ENCODE measurements at places on chromosomes 3 and 15. TPM values are rescaled to one million over a fixed set of nuclear protein-coding genes. Genes with fewer than 3 reads are reported as not detected.

- H3K27ac ChIP-seq = no peak overlapping the region
- no peaks in the 10 kb centered on the region for H3K36me3 ChIP-seq
- H3K4me3 ChIP-seq = no peak overlapping the region
- H3K27me3 ChIP-seq = no peaks in the 10 kb centered on the region
Measured at GRCh38 chr3:107637416-107638183, 114.8 kb downstream of the BBX start.

GRCh38 chr15:75720787-75721479 is 8.3 kb upstream of the CSPG4 start:
- no peak for DNase-seq
- H3K27me3 ChIP-seq = peaks cover 9% of the 10 kb centered on the region
- H3K4me3 ChIP-seq = no peak overlapping the region
- H3K4me1 ChIP-seq = peaks cover 6% of the 10 kb centered on the region
- no peaks in the 10 kb centered on the region for H3K36me3 ChIP-seq

- H3K4me1 ChIP-seq = no peaks in the 10 kb centered on the region
- H3K27me3 ChIP-seq = no peaks in the 10 kb centered on the region
- H3K36me3 ChIP-seq = no peaks in the 10 kb centered on the region
- DNase-seq = no peak
Measured at GRCh38 chr3:57018246-57018645, 42.2 kb upstream of the SPATA12 start.

- no peak for DNase-seq
- H3K36me3 ChIP-seq = no peaks in the 10 kb centered on the region
- H3K27me3 ChIP-seq = peaks cover 7% of the 10 kb centered on the region
- H3K4me3 ChIP-seq = no peak overlapping the region
Measured at GRCh38 chr3:136042608-136043221, 77.2 kb downstream of the PPP2R3A start.

DNA sequence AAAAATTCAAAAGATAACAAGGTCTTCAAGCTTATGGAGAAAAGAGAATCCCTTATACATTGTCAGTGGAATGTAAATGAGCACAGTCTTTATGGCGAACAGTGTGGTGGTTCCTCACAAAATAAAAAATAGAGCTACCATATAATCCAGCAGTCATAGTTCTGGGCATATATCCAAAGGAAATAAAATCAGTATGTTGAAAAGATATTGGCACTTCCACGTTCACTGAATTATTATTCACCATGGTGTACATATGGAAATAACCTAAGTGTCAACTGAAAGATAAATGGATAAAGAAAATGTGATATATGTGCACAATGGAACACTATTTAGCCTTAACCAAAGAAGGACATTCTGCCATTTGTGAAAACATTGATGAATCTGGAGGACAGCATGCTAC is 1161.2 kb downstream of the ROBO2 start:
- DNase-seq = no peak
- no peaks in the 10 kb centered on the region for H3K27me3 ChIP-seq

DNA sequence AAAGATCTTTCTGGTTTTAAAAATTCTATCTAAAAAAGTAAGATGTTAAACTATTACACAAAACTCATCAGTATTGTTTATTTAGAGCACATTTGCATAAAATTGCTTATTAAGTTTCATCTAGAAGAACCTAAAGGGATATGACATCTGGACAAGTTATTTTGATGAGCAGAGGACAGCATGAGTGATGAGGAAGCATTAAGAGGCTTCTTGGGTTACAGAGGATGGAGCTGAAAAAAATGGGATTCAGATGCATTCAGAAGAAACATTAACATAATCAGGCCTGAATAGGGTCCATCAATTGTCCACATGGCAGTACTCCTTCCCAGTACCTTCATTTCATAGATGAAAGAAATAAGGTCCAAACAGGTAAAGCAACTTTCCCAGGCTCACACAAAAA is 41.6 kb downstream of the IMPG2 start:
- H3K4me3 ChIP-seq = no peak overlapping the region
- H3K36me3 ChIP-seq = no peaks in the 10 kb centered on the region
- DNase-seq = no peak
- no peak overlapping the region for H3K27ac ChIP-seq

GRCh38 chr3:158540066-158540465 is 30.9 kb upstream of the MLF1 start:
- H3K27ac ChIP-seq = no peak overlapping the region
- no peak for DNase-seq
- H3K4me3 ChIP-seq = no peak overlapping the region
- H3K4me1 ChIP-seq = no peaks in the 10 kb centered on the region
- H3K27me3 ChIP-seq = no peaks in the 10 kb centered on the region

- H3K36me3 ChIP-seq = no peaks in the 10 kb centered on the region
- DNase-seq = no peak
- H3K27me3 ChIP-seq = peaks cover 9% of the 10 kb centered on the region
- no peak overlapping the region for H3K4me3 ChIP-seq
Measured at GRCh38 chr3:64518950-64519349, 168.8 kb downstream of the ADAMTS9 start.

GRCh38 chr15:74402337-74402841 is 31.4 kb downstream of the SEMA7A start:
- peaks cover 23% of the 10 kb centered on the region for H3K36me3 ChIP-seq
- no peak for DNase-seq
- peak overlapping the region; percentile 85 for H3K27ac ChIP-seq

DNA sequence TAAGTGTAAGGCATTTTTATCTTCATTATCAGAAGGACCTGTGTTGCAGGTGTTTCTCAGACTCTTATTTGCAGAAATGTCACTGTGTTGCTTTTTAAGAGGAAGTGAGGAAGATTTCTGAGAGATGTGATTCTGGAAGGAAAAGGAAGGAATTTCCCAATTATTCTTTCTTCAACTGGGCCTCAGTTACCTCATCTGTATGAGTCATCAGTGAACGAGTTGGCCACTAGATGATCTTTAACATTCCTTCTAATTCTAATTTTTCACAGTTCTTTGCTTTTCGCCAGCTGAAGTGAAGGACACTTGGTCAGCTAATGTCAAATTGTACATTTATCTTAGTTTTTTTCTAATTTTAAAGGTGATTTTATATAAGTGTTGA is 28.9 kb downstream of the CLEC3B start:
- peaks cover 30% of the 10 kb centered on the region for H3K4me1 ChIP-seq
- H3K4me3 ChIP-seq = no peak overlapping the region
- no peak overlapping the region for H3K27ac ChIP-seq
- H3K27me3 ChIP-seq = peaks cover 13% of the 10 kb centered on the region
- no peak for DNase-seq

DNA sequence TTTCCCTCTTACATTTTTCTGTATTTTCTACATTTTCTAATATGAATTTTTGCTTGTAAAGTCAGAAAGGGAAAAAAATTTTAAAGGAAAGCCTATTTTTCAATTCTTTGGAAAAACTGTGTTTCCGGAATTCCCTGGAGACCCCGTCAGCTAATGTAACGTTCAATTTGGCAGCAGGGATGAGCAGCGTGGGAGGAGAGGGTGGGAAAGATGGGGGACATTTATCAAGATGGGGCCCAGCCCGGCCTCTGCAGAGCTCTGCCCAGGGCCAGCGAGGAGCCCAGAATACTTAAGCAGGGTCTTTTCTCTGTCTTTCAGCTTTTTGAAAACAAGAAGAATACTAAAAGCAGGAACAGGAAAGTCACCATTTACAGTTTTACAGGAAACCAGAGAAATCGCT is 129.0 kb downstream of the LRRK1 start:
- no peaks in the 10 kb centered on the region for H3K4me1 ChIP-seq
- no peaks in the 10 kb centered on the region for H3K27me3 ChIP-seq
- no peak overlapping the region for H3K27ac ChIP-seq
- no peaks in the 10 kb centered on the region for H3K36me3 ChIP-seq

DNA sequence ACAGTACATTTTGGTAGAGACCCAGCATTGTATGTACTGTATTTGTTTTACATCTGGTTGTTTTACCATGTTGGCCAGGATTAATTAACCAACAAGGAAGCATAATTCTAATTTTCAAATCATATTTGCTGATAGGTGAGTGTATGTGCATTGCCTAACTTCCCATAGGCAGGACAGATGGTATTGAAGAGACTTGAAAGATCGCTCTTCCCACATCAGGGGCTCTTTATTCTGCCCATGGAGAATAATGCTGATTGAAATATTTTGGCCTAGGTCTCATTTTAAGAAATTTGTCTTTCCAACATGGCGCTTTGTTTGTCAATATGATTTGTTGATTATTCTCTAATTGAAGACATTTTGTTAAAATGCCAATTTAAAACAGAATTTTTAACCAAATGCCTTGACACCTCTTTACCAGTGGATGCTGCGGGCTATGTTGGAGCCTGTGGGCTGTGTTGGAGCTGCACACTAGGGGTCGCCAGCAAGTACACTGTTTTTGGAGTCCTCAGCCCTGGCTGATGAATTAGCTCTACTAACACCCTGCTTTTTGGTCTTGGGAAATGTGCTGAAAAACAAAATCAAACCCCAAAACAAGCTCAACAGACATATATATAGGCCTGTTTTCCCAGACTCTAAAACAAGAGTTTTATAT is 5.3 kb downstream of the P2RY12 start:
- no peak overlapping the region for H3K4me3 ChIP-seq
- H3K27me3 ChIP-seq = no peaks in the 10 kb centered on the region
- no peaks in the 10 kb centered on the region for H3K36me3 ChIP-seq
- no peaks in the 10 kb centered on the region for H3K4me1 ChIP-seq

DNA sequence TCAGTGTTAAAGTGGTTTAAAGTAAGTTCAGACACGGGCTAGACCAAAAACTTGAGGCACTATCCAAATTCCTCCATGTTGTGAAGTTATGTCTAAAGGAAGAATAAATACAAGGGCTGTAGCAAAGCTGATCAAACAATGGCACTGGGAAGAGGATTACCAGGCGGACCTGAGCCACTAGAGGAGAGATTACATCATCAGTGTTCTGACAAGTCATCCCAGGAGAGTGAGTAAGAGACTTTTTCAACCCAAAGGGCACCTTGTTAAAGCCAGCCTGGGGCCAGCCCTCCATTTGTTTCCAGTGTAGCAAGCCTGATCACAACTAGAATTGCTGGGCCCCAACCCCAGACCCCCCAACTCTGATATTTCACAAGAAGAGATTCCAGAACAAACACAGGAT is 166.9 kb downstream of the DCLK3 start:
- H3K4me1 ChIP-seq = no peaks in the 10 kb centered on the region
- H3K4me3 ChIP-seq = no peak overlapping the region
- no peaks in the 10 kb centered on the region for H3K36me3 ChIP-seq

DNA sequence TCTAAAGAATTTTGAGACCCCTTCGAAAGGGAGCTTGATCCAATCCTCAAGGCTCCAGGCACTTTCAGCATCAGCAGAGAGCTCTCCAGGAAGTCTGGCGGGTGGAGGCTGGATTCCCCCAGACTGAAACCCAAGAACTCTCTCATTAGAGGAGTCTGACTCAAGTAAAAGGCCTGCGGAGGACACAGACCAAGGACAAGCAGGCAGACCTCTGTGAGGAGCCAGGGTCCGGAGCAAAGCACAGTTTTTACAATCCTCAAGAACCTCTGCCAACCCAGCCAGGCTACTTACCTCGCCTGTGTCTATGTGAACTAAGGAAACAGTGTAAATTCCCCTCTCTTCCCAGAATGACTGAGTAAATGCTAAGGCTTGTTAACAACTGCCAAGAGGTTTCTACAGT is 86.2 kb downstream of the FBN1 start:
- H3K27ac ChIP-seq = no peak overlapping the region
- H3K4me1 ChIP-seq = no peaks in the 10 kb centered on the region
- no peak for DNase-seq
- peaks cover 8% of the 10 kb centered on the region for H3K27me3 ChIP-seq
- H3K36me3 ChIP-seq = no peaks in the 10 kb centered on the region

- DNase-seq = no peak
- H3K36me3 ChIP-seq = peaks cover 21% of the 10 kb centered on the region
- H3K4me3 ChIP-seq = no peak overlapping the region
- no peak overlapping the region for H3K27ac ChIP-seq
- H3K27me3 ChIP-seq = no peaks in the 10 kb centered on the region
Measured at GRCh38 chr3:58074997-58075396, 66.8 kb downstream of the FLNB start.

DNA sequence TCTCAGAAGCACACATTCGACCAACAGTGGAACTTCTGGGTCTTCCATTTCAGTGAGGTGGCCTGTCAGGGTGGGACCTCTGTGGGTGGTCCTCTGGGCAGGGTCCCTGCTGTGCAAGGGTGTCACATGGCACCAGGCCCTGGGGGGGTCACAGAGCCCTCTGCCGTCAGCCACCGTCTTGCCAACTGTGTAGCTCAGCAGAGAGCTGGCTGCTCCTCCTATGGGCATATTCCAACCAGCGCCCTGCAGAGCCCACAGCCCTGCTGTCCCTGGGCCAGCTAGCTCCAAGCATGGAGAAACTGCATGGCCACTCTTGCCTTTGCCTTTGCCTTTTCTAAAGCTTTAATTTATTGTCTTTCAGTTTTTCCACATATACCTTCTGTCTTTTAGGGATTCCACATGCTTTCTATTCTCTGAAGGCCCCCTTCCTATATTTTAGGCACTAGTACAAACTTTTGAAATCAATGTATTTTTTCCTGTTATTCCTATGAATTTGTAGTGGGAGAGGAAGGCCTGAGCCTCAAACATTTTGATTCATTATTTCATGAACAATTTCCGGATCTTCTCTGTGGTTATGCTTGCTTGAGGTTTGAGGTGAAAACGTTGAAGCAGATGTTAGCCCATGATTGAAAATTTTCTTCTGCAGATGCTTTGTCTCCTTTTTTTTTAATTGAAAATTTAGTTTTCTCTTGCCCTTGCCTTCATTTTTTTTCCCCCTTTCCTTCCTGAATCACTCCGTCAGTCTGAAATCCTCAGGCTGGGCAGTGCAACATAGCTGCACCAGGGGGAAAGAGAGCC is 11.7 kb downstream of the IQCF1 start:
- H3K36me3 ChIP-seq = no peaks in the 10 kb centered on the region
- no peak overlapping the region for H3K4me3 ChIP-seq
- DNase-seq = no peak
- H3K27ac ChIP-seq = no peak overlapping the region

GRCh38 chr15:57134851-57135250 is 216.4 kb downstream of the TCF12 start:
- DNase-seq = no peak
- H3K27ac ChIP-seq = no peak overlapping the region
- H3K27me3 ChIP-seq = no peaks in the 10 kb centered on the region

DNA sequence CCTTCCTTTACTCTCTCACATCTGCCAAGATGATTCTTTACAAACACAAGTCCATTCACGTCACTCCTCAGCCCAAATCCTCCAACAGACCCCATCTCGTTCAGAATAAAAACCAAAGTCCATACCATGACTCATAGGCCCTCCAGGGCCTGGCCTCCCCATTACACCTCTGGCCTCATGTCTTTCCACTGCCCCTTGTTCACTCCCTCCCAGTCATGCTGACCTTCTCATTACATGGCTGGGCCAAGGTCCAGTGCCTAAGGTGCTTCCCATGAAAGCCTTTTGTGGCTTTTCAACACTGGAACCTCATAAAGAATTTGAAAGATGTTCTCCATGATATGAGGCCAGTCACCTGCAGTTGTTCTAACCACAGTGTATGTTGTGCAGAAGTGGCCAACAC is 44.5 kb downstream of the NEK10 start:
- H3K27me3 ChIP-seq = no peaks in the 10 kb centered on the region
- no peaks in the 10 kb centered on the region for H3K36me3 ChIP-seq
- H3K4me1 ChIP-seq = no peaks in the 10 kb centered on the region

The UBAP1L gene
- 5.9 TPM for total RNA-seq

The MPI gene
- 62.8 TPM for total RNA-seq

The TM6SF1 gene
- 4.5 TPM for total RNA-seq

The ADGRG7 gene
- total RNA-seq = not detected

The CHRM5 gene
- not detected for total RNA-seq
